ENCODE measurements at places on chromosomes 11 and 22.

DNA sequence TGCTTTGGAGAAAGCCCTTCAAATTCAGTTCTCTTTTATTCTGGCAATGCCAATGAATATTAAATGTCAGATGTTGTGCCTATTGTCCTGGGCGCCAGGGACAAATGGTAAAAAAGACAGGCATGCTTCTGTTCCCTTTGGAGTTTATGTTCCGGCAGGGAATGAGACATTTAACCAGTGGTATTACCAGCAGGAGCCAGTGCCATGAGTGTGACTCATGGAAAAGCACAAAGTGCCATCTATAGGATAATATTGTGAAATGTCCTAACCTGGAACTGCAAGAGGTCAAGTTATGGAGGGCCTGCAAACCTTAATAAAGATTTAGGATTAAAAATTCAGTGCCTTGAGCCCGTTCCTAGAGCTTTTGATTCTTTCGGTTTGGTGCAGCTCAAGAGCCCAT is 39.5 kb downstream of the REXO2 start:
- DNase-seq = no peak

GRCh38 chr11:69862331-69862771 is 43.1 kb upstream of the FGF3 start:
- DNase-seq = no peak

DNA sequence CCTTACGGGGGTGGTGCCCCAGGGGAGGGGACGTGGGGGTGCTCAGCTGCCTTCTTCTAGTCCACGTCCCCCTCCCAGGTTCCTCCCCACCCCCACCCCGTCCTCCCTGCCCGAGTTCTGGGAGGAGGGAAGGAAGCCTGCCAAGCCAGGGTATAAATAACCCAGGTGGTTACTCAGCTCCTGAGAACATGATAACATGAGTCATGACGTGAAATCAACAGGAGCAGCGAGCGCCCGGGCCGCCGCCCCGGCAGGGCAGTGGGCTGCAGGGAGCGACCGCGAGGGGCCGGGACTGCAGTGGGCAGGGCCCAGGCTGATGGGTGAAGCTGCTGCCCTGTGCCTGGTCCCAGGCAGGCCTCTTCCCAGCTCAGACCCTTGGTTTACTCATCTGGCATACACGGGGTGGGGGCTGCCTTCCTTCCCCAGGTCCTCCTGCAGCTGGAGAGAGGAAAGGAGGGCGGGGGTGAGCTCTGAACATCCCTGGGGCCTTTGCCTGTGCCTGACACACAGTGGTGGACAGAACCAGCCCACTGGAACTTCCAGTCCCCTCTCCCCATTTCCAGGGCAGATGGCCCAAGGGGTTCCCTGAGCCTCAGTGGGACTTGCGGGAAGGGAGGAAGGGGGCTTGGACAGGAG is 8.8 kb upstream of the PDGFB start:
- DNase-seq = no peak

DNA sequence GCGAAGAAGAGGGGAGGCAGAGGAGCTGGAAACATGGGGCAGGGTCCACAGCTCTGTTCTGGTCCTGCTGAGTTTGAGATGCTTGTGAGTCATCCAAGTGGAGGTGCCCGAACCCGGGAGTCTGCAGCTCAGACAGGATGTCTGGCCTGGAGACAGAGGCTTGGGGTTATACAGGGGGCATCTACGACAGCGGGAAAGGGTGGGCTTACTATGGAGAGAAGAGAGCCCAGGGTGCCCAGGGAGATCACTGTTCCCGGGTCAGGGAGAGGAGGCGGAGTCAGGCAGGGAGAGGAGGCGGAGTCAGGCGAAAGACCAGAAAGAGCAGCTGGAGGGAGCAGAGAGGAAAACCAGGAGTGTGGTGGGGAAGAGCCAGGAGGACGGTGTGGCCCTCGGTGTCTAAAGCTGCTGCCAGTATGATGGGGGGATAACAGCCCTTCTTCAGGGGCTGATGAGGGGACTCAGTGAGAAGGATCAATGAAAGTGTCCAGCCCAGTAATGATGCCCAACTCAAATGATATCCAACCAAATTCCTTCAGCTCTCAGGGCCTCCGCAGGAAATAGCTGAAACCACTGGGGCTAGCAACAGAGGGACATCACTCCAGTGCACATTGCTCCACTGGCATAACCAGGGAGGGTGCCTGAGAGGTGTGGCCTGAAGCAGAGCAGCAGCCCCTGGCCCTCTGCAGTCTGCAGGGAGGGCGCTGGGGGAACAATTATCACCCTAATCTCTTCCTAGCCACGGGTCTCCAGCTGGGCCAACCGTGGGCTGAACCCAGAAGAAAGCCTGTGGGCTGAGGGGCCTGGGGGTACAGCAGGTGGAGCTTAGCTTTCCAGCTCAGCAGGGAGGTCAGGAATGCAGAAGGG is 2.6 kb upstream of the LTBP3 start:
- DNase-seq = no peak

DNA sequence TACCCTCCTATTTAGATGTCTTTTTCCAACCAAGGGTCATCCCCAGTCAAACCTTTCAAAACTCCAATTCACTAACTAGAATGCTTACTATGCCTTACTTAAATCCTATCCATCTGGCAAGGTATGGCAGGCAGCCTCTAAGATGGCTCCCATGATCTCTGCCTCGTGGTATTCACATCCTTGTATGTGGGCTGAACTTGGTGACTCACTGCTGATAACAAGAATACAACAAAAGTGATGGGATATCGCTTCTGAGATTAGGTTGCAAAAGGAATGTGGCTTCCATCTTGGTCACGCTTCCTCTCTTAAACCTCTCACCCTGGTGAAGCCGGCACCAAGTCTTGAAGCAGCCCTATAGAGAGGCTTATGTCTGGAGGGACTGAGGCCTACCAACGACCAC is 29.6 kb upstream of the UPB1 start:
- DNase-seq = no peak

GRCh38 chr11:128565881-128566280 is 21.5 kb downstream of the ETS1 start:
- no peak for DNase-seq

DNA sequence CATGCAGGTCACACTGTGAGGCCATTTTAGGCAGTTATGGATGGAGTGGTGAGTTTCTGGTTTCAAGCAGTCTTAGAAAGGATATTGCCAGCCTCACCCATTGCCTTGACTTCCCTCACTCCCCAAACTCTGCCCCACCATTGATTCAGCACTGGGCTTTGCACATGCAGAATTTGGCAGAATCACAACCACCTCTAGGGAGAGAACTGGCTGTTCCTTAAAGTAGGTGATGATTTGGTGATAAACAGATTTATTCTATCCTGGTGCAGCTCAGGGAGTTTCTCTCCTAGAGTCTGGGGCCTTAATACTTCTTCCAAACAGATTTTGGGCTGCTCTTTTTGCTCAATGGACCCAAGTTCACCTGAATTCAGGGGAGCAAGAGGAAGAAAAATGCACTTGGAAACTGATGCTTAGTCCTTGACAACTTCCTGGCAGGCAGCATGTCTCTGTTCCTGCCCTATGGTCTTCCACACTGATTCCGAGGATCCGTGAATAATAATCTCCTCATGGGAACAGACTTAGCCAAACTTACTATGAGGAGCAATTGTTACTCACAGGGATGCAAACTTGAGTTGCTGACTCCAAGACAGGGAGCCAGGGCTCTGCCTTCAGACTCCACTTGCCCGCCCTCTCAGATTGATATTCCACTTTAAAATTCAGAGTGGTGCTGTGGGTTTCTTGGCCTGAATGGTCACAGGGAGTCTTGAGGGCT is 129.7 kb upstream of the PARVA start:
- no peak for DNase-seq

DNA sequence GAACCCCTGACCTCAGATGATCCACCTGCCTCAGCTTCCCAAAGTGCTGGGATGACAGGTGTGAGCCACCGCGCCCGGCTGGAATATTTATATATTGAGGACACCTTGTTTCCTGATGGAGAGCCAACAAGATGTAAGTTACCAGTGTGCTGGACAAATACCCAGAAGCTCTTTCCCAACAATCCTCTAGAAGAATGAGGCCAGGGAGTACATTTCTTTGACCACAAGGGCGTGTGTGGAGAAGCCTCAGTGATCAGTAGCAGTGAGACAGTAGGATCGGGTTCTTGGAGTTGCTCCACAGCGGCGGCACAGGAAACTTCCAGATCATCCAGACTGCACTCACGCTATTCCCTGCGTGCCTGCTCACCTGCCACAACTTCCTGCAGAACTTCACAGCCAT is 10.3 kb upstream of the POLA2 start:
- no peak for DNase-seq

DNA sequence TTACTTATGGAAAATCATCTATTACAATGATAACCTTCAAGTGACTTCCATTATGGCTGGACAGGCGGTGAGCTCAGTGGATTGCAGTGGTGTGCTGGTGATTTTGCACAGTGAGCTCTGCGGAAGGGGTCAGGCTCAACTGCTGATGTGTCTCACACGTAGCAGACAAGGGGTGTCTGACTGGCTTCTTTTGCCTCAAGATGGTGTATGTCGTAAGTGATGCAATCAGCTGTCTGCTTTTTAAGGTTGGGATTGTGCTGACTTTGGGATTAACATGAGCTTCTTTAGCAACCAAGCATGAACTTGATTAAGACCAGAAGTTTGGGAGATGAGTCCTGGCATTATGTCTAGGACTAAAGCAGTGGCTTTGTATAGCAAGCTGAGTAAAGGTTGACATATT is 49.5 kb downstream of the POLD3 start:
- no peak for DNase-seq

GRCh38 chr11:574632-575312 is 1.5 kb upstream of the PHRF1 start:
- DNase-seq = no peak

DNA sequence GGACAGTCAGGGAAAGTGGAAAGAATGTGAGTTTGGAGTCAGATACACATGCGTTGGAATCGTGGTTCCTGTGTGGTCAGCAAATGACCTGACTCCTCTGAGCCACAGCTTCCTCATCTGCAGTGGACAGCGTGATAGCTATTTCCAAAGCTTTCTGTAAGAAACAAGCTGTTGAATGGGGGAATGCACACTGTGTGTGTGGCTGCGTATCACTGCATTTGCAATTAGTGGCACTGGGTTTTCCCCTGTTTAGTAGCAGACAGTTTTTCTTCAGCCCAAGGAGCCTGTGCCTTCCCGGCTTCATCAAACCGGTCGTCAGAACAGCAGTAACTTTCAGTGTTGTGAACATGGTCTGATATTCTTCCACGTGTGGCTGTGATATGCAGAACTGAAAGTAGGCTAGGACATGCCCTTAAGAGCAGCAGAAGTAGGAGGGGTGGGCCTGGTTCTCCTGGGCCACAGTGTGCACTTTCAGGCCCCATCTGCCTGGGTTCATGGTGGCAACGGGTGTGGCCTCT is 121.5 kb downstream of the RRAS2 start:
- no peak for DNase-seq

DNA sequence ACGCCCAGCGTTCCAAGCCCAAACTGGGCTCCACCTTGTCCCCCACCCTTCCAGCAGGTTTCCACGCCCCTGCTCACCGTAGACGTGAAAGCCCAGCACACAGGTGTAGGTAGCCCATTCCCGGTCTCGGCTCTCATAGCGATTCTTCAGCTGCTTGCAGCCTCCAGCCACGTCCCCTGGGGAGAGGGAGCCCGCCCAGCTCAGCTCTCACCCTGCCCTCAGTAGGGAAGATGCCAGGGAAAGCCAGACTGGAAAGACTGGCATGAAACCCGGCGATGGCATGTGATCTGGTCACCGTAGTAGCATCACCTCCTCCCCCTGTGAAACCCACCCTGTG is 1.4 kb upstream of the MTA2 start:
- DNase-seq = no peak

DNA sequence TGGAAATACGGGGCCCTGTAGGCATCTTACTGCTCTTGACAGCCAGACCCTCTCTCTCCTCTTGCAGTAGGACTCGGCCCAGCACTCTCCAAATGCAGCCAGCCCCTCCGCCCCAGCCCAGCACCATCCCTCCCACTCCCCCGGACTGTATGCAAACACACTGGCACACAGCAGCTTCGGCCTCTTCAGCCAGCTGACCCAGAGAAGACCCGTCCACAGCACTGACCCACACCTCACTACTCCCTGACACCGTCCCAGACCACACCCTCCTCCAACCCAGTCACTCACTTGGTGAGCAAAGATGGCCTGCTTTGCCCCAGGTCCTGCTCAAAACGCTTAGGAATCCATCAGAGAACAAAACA is 164.6 kb downstream of the IGLL1 start:
- no peak for DNase-seq

GRCh38 chr11:2914455-2915195 is 14.6 kb downstream of the PHLDA2 start:
- no peak for DNase-seq

DNA sequence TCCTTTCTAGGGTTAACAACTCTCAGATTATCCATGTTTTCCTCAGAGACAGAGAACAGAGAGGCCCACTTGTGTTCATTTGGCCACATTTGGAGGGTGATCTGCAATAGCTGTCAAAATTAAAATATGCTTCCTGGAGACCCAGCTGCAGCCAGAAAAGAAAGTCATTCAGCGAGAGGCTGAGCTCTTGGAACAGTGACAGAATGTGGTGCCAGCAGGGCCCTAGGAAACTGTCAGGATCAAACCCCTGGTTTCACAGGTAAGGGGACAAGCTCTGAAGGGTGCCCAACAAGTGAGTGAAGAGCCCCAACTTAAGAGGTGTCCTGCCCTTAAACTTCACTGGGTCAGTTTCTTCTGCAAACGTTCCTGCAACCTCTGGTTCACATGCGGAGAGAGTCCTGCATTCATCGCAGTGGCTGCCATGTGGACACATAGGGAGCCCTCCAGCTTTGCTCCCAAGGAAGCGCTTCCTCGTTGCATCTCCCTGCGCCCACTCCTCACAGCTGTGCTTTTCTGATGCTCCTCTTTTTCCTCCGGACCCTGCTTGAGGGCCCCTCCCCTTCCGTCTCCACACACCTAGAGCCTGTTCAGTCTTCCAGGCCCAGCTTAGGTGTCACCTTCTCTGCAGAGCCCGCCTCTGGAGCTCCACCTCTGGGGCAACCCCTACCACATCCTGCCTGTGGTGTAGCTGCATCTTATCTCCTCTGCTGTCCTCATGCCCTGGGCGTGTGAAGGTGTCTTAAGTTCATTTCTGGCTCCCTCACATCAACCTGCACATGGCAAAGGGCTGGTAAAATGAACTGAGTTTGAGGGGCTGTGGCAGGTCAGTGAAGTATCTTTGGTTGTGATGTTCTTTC is 3.9 kb downstream of the UCP3 start:
- DNase-seq = no peak

DNA sequence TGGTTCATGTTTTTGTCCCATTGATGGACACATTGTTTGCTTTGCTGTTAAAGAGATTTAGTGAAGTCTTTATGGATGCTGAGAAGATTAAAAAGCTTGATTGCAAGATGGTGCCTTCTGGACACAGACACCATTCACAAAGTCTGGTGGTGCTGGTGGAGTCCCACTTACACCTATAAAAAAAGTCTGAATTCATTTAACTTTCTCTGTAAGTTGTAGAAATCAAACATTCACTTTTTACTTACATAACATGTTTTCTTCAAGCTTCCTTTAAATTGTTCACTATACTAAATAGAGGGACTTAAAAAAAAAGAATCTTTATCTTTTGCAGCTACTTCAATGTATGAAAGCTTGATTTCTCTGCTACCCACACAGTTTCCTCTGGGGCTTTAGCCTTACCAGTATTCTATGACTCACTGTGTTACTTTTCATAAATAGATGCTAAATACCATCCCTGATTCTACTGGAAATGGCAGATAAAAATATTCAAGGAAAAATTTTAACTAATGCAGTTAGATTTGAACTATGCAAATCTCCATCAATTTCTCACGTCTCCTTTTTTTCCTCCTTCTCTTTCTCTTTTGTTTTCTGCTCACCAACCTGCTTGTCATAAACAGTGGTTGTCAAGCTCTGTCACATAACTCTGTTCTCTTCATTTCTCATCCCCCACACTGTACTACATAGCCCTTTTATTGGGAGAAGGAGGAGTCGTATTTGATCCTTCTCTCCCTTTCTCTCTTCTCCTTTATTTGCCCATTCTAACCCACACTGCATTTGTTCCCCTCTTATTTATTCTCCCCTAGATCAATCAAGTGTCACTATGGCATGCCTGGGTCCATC is 89.7 kb downstream of the FAM76B start:
- no peak for DNase-seq
